ENCODE measurements at places on chromosomes 12 and 14.

DNA sequence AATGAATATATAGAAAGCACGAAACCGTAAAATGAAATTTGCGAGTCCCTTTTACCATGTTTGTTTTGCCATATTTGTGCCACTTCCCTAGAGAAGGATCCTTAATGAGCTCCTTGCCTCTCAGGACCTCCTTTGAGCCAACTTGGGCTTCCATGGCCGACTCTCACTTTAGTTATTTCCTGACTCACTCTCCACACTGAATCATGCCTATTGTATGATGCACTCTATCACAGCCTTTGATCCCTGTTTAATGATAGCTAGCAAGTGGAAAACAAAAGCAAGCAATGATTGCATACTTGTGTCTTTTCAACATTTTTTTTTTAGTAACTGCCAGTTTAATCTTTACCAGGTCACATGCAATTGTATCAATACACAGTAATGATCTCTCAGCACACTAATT is 153.2 kb downstream of the CCER1 start:
- no peak for DNase-seq

DNA sequence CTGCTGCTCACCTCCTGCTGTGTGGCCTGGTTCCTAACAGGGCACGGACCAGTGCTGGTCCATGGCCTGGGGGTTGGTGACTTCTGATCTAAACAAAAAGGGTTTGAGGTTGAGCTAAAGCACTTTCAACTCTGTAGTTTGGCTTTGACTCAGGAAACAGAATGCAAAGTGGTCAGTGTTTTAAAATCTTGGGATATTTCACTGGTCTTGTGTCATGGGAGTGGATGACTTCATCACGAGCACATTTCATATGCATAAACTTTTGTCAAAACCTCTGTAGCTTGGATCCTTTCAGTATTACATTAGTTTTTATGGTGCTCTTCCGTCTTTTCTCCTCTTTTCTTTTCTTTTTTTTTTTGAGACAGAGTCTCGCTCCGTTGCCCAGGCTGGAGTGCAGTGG is 25.6 kb downstream of the FAM161B start:
- no peak for DNase-seq

- DNase-seq: no peak
These were observed 21.1 kb upstream of the CERS5 start for GRCh38 chr12:50188241-50188781.

DNA sequence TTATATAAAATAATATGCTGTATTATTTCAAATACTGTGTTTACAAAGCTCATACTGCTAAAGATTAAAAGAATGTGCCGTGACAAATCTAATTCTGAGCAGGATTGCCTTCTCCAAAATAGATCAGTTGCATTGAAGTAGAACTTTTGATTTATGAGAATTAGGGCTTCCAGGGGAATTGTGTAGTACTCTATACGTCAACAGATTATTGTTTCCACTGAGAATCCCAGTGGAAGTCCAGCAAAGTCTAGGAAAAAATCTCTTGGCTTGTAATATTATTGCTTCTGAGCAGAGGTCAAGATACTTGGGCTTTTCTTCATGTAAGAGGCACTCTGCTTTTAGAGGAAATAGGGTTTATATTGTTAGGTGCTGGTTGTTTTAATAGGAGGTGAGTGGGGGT is 133.9 kb downstream of the TRHDE start:
- DNase-seq: no peak

DNA sequence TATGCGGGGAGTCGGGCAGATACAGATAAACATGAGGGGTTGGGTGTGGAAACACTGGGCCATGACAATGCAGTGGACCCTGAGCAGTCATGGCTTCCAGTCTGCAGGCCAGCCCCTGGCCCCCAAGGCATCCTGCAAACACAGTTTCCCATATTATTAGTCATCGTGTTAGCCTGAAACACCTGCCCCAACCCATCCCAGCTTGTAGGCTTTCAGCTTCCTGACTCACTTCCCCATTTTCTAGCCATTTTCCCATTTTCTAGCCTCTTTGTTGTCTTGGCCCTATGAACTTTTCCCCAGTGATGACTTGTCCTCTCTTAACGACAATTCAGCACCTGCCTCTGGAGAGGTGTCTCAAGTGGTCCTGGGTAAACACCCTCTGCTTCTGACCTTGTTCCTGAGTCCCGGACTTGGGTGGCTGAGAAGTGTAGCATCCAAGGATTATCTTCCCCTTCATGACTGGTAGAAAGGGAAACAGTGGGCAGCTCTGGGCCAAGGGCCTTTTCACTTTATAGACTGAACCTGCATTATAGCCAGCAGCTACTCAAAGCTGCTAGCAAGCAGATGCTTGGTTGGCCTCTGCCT is 4.3 kb upstream of the PGF start:
- no peak for DNase-seq

DNA sequence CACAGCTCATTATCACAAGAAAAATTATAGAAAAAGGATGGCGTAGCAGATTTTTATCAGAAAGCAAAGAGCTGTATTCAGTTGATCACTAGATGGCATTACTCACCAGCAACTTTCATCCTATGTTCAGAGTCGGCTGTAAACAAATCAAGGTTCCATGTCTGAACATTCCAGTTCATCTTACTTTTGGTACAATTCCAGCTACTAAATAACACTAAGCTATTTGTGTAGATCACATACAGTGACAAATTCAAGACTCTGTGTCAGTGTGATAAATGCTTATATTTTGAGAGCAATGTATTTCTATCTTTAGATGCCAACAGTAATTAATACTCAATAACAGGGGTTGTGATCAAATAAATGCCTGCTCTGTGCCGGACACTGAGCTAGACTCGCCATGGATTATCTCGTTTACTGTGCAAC is 30.1 kb downstream of the NRDE2 start:
- peak; percentile 35 for DNase-seq

DNA sequence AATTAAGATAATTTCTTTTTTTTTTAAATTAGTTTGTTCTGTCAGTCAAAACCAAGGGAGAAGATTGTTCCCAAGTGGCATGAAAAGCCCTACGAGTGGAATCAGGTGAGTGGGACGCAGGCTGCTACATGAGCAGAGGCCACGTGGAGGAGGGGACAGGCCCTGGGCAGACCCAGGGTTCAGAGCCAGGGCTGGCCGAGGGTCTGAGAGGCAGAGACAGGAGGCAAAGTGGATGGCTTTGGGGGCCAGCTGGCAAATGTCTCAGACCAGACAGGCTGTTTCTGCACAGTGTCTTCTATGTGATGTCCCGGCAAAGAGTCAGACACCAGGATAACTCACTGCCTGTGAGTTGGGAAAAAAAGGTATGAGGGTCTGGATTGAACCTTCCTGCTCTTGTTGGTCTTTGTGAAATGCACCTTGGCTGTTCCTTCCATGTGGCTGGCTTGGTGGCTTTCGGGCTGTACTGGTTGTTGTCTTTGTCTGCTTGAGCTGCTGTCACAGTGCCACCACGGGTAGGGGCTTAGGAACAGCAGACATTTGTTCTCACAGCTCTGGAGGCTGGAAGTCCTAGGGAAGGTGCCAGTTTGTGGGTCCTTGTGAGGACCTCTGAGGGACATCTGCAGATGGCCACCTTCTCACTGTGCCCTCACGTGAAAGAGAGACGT is 35.8 kb upstream of the ASPG start:
- DNase-seq: no peak

DNA sequence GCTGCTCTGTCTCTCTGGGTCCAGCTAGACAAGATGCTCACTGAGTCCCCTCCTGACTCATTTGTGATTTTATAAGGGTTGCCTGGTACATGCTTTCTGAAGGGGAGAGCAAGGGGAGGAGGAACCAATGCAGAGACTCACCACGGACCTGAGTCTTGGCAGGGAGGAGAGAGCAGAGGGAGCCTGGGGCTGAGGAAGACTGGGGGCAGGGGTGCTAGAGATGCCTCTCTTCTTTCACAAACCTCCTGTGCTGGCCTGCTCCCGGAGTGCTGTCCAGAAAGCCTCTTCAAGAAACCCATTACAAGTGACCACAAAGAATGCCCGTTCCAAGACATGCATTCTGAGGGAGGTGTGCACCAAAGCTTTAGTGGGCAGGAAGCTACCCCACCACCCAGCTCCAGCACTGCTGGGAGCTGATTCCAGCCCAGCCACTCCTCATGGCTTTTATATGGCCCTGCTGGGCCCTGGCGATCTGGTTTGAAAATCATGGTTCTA is 33.1 kb upstream of the DICER1 start:
- DNase-seq: no peak

DNA sequence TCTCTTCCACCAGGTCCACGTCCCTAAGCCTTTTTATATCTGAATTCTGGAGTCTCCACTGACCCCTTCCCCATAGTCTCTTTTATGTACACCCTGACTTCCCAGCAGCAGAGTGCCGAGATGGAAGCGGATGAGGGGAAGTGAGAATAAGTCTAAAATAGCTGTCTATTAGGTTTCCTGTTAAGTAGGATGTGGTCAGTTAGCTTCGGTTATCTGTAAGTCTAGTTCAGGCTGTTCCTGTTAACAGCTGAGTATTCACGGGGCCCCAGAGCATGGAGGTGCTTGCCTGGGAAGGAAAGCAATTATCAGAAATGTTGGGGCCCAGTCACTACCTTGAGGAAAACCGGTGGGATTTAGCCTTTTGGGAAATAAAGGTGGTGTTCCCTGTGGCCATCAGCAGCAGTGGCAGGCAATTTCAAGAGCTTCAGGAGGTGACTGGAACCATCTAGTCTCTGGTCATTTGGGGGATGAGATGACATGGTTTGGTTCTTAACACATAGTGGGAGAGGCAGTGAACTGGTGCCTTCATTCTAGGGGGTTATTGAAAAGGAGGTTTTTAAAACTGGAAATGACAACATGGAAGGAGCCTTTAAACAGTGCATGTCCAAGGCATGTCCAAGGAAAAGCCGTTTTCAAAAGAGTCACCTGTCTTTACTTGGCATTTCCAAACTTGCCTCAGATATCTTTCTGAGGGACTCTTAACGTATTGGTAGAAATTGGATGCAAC is 21.8 kb downstream of the CHST11 start:
- DNase-seq: no peak

- DNase-seq: no peak
These were observed 785.3 kb downstream of the TRHDE start for GRCh38 chr12:73057428-73057827.

- peak; percentile 54 for DNase-seq
These were observed 12.9 kb upstream of the NEMF start for GRCh38 chr14:49865431-49865859.

DNA sequence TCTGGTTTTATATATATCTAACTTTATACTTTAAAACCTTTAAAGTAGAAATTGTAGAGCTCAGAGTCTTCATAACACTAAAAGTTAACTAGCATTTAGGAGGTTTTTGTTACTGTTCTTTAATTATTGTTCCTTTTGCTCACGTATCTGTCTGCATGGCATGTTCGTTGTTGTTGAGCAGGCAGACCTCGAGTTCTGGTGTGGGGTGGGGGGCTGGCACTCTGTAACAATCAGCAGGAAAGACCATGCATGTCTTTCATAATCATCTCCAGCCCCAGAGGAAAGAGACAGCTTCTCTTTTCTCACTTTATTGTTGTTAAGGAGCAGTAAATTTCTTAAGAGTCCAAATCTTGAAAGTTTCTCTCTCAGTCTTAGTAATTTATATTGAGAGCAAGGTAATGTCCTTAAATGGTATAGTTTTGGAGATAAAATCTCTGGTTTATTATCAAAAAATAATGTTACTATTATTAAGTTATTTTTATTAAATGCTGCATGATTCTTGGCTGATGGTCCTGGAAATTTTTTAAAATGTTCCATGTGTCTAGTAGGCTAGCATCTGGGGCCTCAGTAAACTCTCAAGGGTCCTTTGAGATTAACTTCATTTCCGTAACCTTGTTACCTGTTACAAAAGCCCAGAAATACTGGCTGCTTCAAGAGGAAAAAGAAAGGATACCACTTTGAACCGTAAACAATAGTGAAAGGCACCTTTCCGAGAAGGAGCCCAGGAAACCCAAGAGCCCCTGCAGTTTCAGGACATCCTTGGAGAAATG is 30.3 kb downstream of the CKB start:
- no peak for DNase-seq

DNA sequence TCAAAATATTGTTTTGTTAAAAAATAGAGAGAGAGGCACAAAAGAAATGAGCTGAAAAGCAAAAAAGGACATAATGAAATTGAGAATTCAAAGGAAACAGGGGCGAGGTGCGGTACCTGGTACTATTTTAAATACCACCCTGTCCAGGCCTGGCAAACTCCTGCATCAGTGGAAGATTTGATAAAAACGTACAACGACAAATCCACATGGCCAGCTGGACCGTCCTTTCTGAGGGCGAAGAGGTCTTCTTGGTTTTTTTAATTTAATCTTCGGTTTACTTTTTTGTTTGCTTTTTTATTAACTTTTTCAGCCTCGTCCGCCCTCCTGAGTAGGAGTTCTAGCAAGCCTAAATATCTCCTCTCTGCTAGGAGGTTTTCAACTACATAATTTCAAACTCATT is 11.9 kb downstream of the BCL11B start:
- no peak for DNase-seq

GRCh38 chr12:115035535-115036107 is 351.6 kb upstream of the TBX3 start:
- DNase-seq: no peak

DNA sequence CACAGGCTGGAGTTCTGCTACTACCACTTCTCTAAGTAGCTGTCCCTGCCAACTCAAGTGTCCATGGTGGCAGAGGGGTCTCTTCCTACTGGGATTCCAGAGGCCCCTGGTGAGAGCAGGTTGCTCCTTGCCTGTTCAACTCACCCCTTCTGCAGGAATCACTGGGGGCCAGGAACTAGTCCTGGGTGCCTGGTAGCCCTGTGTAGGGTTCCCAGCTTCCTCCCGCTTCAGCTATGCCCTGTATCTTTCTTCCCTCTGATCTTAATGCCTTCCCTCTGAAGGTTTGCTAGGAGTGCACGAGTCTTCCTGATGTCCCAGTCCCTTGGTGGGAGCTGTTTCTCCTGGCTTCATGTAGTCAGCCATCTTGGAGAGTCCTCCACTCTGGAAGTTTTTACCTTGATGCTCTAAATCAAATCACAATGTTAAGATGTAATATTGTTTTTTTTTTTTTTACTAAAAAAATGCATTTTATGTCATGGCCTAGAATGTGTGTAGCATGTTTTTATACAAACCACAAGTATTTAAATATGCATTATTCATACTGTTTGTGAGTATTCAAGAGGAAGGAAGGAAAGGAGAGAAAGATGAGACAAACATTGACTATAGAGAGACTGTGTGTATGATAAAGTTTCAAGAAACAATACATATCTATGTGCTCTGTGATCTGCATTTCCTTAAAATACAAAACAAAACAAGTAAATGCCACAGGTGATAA is 54.7 kb downstream of the FRS2 start:
- DNase-seq: no peak

- no peak for DNase-seq
These were observed 31.2 kb downstream of the FBXO21 start for GRCh38 chr12:117158911-117159553.

GRCh38 chr12:43848226-43848507 is 12.3 kb downstream of the TMEM117 start:
- DNase-seq: no peak

Data from right lung (tissue), 10 donors.